ENCODE measurements at places on chromosomes 3 and 15. TPM values are rescaled to one million over a fixed set of nuclear protein-coding genes. Genes with fewer than 3 reads are reported as not detected.

The SERF2 gene
- 1,595 TPM for total RNA-seq

The CSPG5 gene
- 1.2 TPM for total RNA-seq

The LRRIQ4 gene
- total RNA-seq: not detected

The NLGN1 gene
- 11.7 TPM for total RNA-seq

The DNAJB8 gene
- total RNA-seq: 3.2 TPM

The TFG gene
- total RNA-seq: 80.6 TPM

The HTR3D gene
- total RNA-seq: not detected

The CASR gene
- 1.2 TPM for total RNA-seq

The MUC20 gene
- 17.9 TPM for total RNA-seq

The TRPM1 gene
- not detected for total RNA-seq

The ELL3 gene
- total RNA-seq: 7.7 TPM

GRCh38 chr3:32422943-32423342 is 31.3 kb downstream of the CMTM7 start:
- DNase-seq: no peak

DNA sequence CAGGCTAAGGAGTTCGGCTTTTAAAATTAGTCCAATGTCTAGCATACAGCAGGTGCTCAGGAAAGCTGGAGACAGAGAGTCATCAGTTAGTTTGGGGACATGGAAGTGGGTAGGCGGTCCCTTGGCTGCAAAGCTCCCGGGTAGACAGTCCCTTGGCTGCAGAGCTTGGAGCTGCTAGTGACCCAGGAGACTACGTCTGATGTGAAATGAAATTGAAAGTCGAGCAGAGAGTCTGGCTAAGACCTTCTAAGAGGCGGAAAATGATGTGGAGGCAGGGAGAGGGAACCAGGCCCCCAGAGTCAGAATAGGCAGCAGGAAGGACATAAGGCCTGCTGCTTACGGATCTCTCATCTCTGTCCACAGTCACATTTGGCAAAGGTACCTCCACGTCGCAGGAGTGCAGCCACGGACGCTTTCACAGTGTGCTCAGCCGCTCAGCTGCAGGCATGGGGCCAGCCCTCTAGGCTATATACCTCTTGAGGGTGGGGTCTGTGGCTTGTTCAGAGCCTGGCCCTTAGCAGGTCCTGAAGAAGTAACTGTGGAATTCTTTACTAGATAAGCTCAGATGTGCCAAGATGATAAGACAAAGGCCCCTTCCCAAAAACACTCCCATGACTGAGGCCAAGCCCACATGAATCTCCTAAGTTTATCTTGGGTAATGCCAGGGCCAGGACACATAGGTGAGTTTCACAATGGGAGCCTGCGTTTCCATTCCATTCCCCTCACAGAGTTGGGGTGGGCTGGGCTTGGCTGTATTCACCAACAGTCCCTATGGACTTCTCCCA is 131.7 kb downstream of the XXYLT1 start:
- peak; percentile 43 for DNase-seq

DNA sequence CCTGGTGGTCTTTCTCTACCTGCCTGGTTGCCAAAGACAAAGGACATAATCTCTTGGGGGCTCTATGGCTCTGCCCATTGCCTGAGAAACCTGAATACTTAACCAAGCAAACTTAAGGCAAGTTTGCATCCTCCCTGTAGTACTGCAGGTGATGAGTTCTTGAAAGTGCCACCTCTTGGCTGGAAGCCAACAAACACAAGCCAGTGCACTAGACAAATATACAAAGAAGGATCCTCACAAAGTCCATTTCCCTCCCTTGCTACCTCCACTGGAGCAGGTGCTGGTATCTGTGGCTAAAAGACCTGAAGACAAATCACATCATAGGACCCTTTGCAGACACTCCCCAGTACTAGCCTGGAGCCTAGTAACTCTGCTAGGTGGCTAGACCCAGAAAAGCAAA is 772.3 kb downstream of the SI start:
- DNase-seq: no peak

DNA sequence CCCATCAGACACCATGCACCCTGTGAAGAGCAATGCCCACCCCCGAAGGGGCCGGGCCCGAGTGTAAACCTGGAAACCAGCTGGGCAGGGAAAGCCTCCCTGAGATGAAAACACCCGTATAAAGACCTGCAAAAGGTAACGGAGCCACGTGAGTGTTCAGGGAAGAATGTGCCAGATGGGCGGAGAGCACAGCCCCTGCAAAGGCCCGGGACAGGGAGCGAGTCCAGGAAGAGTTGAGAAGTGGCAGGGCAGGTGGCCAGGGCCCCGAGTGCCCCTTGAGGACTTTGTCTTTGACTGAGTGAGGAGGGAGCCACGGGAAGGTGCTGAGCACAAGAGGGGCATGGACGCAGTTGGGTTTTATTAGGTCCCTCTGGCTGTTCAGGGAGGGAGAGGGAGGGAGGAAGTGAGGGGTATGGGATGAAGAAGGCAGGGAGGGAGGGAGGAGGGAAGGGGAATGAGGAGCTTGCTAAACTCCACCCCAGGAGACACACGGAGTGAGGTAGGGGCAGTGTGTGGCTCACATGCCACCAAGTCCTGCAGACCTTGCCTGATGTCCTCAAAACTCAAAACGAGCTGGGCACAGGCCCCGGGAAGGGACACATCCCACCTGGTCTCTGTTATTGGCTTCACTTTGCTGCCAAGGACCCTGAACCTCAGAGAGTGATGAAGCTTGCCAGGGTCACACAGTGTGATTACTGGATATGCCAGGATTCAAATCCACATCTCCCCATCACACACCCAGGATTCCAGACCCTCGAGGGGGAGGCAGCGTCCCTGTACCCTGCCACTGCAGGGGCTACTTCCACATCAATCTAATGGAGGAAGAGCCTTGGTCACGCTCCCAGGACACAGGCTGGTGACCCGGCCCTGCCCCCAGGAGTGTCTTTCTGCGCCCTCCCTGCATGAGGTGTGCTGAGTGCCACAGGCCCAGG is 49.1 kb upstream of the IQSEC1 start:
- DNase-seq: no peak

DNA sequence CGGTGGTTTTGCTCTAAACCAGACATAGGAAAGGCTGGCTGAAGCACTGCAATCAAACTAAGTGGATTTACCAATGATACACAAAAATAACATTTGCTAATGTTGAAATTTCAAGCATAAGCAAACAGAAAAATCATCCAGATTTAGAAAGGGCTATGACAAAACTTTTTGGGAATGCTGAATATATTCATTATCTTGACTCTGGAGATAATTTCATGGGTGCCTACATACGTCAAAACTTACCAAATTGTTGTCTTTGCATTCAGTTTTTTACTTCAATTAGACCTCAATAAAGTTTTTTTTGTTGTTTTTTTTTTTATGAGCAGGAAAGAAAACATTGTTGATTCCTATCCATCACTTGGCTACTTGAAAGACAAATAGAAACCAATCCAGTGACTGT is 140.8 kb downstream of the NR2E3 start:
- DNase-seq: no peak

DNA sequence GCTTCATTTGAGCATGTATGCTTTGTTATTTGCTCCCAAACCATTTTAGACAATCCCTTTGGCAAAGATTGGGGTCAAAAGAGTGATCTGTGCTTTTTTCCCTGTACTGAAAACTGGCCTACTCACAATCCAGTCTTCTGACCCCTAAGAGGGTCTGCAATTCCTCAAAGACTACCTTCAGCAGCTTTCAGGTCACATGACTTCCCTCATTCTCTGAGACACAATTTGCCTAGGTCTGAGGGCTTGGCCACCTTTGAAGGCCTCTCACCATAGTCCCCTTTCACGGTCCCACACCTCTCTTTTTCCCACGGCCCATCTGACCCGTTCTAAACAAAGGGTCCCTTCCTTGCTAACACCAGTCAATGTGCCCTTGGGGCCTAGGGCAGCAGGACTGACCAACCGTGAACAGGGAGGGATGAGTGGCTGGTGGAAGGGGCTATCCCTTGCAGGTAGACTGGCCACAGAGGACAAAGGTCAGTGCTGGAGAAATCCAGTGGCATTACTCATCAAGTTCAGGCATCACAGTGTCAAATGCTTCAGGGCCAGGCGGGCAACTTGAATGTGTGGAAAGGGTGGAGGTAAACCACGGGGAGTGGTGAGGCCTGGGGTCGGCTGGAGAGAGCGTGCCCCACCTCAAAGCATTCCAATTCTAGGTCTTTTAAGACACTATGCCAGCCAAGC is 10.8 kb downstream of the RASL12 start:
- no peak for DNase-seq

- peak; percentile 37 for DNase-seq
Measured at GRCh38 chr3:183980403-183980802, 37.3 kb downstream of the ABCC5 start.

GRCh38 chr3:74000725-74001124 is 376.0 kb upstream of the PDZRN3 start:
- no peak for DNase-seq

DNA sequence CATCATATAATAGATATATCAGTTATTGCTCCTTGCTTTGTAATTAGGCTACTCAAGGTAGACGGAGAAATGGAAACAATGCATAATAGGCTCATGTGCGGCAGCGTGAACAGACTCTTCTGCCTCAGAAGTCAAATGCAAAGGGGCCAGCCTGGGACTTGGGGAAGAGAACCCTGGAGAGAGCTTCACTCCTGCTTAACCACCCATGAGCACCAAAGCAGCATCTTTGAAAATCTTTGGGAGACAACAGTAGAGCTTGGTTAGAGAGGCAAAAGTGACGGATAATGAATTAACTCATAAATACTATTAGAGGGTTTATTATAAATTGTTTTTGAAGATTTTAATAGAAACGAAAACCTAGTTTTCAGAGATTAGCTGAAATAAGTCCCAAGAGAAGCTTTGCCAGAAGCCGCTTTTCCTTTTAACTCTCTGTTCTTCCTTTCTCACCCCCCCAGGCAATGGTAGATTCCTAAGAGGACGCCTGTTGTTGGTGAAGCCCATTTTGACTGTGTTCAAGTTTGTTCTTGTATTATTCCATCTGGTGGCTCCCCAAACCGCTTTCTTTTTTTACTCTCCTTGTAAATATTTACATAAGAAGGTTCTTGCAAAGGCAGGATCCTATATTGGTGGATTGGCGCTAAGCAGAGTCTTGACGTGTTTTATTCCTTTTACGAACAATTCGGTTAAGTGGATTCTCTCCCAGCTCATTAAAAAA is 196.0 kb upstream of the TPRG1 start:
- DNase-seq: peak; percentile 70

- peak; percentile 60 for DNase-seq
Measured at GRCh38 chr15:64681424-64682024, 93.9 kb downstream of the RBPMS2 start.

DNA sequence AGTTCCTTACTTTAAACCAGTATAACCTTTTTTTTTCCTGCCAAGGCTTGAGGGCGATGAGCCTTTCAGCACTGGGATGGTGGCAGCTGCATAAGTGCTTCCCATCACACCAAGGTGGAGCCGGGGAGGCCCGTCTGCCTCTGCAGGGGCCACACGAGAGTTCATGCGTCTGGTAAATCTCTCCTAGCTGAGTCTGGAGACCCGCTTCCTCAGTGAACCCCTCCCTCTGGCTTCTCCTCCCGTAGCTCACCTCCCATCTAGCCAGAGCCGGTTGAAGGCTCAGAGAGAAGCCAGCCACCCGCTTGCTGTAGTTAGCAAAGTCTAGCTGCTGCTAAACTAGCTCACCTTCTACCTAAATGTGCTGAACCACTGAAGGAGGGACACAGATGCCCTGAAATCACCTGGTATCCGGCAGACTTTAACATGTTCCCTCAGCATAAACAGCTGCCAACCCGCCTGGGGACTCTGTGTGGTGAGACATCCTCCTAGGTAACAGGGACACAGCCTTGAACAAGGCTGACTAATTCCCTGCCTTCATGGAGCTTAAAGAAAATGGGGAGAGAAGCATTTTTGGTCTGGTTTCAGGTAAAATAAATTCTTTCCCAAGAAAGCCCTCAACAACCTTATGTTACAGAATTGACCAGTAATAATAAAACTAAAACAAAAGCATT is 42.9 kb downstream of the RLBP1 start:
- no peak for DNase-seq

DNA sequence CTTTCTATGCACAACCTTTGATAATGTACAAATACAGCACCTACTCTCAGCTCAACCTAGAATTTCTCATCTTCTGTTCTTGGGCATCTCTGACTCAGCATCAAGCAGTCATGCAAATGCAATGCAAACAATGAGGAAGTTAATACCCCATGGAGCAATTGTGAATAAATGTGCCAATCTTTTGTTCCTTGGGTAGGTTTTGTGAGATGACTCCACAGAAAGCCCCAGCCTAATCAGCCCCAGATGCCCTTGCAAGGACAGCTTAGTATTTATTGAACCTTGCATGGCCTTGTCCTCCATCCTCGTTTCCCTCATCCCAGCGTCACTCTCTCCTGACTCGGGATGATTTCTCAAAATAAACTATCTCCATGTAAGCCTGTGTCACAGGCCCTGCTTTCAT is 494.7 kb upstream of the NECTIN3 start:
- DNase-seq: no peak

GRCh38 chr15:97598353-97598798 is 362.1 kb upstream of the ARRDC4 start:
- no peak for DNase-seq

DNA sequence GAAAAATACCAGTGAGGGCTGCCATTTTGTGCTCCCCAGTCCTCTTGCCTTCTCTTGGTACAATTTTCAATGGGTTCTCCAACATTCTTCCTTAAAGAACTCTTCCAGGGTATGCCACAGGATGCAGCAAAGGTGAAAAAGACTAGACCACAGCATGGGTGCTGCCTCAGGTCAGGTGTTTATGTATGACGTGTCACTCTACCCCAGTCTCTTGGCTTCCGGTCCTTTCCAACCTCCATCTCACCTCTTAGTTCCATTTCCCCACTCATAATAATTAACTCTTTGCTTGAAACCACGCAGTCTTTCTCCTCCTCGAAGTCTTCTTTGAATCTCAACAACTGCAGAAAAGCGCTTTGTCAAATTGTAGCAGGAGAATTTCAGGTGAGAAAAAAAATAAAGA is 104.7 kb upstream of the TBC1D5 start:
- no peak for DNase-seq

- no peak for DNase-seq
Measured at GRCh38 chr3:144165482-144165881, 193.9 kb downstream of the DIPK2A start.

DNA sequence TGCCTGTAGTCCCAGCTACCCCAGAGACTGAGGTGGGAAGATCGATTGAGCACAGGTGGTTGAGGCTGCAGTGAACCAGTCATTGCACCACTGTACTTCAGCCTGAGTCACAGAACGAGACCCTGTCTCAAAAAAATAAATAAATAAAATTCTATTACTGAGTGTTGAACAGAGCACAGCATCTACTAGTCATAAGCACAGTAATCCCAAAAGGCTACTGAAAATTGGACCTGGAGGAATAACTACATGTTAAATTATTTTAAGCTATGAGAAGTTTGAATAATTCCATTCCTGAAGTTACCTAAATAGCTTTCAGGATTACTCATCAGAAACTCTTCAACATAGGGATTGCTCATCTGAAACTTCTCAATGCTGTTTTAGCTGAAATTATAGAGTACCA is 43.4 kb downstream of the ARMC8 start:
- no peak for DNase-seq

GRCh38 chr3:144275005-144275404 is 303.4 kb downstream of the DIPK2A start:
- DNase-seq: no peak

DNA sequence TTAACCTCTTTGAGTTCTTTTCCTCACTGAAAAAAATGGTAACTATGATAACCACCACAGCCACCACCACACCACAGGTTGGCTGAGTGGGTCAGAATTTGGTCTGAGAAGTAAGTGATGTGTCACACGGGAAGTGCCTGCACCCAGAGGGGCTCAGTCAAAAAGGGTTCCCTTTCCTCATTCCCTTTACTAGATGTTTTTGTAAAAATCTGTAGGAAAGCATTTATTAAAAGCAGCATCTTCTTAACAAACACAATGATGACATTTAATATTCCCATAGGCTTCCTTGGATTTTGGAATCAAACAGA is 23.2 kb downstream of the CFAP92 start:
- no peak for DNase-seq

- no peak for DNase-seq
Measured at GRCh38 chr3:31924610-31925270, 56.3 kb downstream of the OSBPL10 start.
